Heart left ventricle (tissue), 16 donors: ENCODE measurements at places on chromosomes 5 and 9. TPM values are rescaled to one million over a fixed set of nuclear protein-coding genes. Genes with fewer than 3 reads are reported as not detected.

TGFBI gene
- total RNA-seq, result 206 TPM

C5 gene
- total RNA-seq, result 0.32 TPM

ANKRD34B gene
- 0.09 TPM for total RNA-seq

SPARC gene
- total RNA-seq, result 355 TPM

FLT4 gene
- 7.2 TPM for total RNA-seq

OLFML2A gene
- total RNA-seq, result 32.3 TPM

HAVCR1 gene
- total RNA-seq, result not detected

RLN2 gene
- not detected for total RNA-seq

KCTD16 gene
- total RNA-seq, result 0.04 TPM

GALNT12 gene
- total RNA-seq, result 0.70 TPM

DNA sequence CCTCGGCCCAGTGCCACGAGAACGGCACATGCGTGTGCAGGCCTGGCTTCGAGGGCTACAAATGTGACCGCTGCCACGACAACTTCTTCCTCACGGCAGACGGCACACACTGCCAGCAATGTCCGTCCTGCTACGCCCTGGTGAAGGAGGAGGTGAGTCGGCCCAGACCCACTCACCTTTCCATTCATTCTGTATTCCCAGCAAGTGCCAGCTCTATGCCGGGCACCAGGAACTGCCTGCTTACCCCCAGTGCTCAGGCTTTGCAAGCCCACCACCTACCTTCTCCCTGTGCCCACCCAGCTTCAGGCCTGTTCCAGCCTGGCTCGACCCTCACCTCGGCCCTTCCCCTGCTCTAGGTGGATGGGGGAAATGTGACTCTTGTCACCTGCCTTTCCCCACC, 26.6 kb upstream of the AIF1L start:
- H3K27ac ChIP-seq, result no peak overlapping the region
- no peaks in the 10 kb centered on the region for H3K36me3 ChIP-seq
- H3K4me1 ChIP-seq, result no peaks in the 10 kb centered on the region
- H3K27me3 ChIP-seq, result no peaks in the 10 kb centered on the region
- DNase-seq, result no peak

GRCh38 chr5:67992923-67993322, 222.6 kb upstream of the PIK3R1 start:
- H3K36me3 ChIP-seq, result no peaks in the 10 kb centered on the region
- H3K27me3 ChIP-seq, result no peaks in the 10 kb centered on the region
- H3K4me1 ChIP-seq, result peaks cover 8% of the 10 kb centered on the region
- no peak overlapping the region for H3K27ac ChIP-seq
- H3K4me3 ChIP-seq, result no peak overlapping the region

GRCh38 chr5:149611326-149611725, 30.0 kb downstream of the ARHGEF37 start:
- peaks cover 64% of the 10 kb centered on the region for H3K36me3 ChIP-seq
- H3K4me1 ChIP-seq, result peaks cover 11% of the 10 kb centered on the region
- H3K27me3 ChIP-seq, result no peaks in the 10 kb centered on the region
- H3K27ac ChIP-seq, result no peak overlapping the region
- no peak overlapping the region for H3K4me3 ChIP-seq

DNA sequence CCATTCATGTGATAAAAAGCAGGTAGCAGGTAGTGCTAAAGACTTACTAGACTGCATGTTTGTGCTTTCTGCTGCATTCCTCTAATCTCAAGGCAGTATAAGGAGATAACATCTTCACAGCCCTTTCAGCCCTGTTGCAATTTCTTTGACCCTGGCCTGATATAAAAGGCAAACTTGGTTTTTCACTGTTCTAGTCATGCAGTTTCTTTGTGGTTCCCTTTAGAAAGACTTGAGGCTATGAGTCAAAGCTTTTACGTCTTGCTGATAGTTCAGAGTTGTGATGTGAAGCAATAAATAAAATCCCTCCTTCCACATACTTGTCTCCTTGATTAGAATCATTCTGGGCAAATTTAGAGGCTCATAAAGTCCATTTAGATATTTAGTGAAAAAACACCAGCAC, 88.6 kb upstream of the CDKN2B start:
- no peak overlapping the region for H3K4me3 ChIP-seq
- H3K27me3 ChIP-seq, result no peaks in the 10 kb centered on the region
- DNase-seq, result no peak
- H3K4me1 ChIP-seq, result no peaks in the 10 kb centered on the region

DNA sequence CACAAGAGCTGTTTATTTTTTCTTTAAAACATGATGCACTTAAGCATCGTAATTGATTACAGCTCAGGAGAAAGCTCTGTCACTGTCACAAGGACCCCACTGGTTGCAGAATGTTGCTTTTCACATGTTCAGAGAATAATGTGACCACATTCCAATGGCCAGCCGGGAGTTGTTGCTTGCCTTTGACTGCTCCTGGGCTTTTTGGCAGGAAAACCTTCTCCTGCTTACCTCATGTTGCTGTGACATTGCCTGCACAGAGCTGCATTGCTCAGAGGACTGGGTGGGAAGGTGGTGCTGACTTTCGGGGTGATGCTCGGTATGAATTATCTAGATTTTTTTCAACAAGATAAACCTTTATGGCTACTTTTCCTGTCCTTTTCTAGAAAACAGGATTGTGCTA, 88.2 kb downstream of the PALM2AKAP2 start:
- peak overlapping the region; percentile 42 for H3K4me3 ChIP-seq
- H3K27me3 ChIP-seq, result no peaks in the 10 kb centered on the region

DNA sequence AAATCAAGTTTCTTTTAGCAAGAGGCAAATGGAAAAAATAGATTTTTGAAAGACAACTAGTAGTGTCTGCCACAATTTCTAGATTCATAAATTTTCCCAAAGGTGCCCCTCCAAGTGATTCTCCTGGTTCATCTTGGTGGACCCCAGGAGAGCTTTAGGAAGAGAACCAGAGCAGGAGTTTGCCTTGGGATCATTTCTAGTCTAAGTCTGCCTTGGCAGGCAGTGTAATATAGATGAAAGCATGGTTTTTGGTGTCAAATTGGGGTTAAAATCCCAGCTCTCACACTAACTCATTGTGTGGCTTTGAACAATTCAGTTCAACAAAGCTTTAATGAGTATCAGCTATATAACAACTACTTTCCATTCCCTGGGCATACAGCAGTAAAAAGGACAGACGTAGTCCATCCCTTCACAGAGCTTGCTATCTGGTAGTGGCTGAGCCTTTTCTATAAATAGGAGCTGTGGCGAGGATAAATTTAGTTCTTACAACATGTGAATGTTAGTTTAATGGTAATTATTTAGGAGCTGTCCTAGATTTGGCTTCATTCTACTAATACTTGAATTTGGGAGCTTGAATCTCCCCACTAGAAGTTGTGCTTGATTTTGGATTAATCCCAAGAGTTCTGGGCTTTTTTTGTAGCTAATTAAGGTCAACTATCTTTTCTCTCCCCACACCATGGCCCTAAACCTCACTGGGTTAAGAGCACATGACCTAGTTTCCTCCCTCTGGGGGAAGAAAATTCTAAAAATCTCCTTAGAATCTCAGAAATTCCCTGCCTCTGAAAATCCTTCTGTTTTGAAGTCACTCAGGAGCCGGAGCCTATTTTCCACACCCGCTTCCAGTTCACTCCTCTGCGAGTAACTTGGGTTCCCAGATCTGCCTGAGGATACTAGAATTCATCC, 197.8 kb downstream of the PCSK1 start:
- peak overlapping the region; percentile 81 for H3K27ac ChIP-seq
- no peaks in the 10 kb centered on the region for H3K36me3 ChIP-seq
- peaks cover 14% of the 10 kb centered on the region for H3K4me1 ChIP-seq
- H3K27me3 ChIP-seq, result no peaks in the 10 kb centered on the region
- peak overlapping the region; percentile 8 for H3K4me3 ChIP-seq
- DNase-seq, result no peak

- H3K27ac ChIP-seq, result no peak overlapping the region
- H3K4me1 ChIP-seq, result peaks cover 4% of the 10 kb centered on the region
- no peak for DNase-seq
Measured at GRCh38 chr5:73952872-73953271, 326.9 kb downstream of the ARHGEF28 start.

DNA sequence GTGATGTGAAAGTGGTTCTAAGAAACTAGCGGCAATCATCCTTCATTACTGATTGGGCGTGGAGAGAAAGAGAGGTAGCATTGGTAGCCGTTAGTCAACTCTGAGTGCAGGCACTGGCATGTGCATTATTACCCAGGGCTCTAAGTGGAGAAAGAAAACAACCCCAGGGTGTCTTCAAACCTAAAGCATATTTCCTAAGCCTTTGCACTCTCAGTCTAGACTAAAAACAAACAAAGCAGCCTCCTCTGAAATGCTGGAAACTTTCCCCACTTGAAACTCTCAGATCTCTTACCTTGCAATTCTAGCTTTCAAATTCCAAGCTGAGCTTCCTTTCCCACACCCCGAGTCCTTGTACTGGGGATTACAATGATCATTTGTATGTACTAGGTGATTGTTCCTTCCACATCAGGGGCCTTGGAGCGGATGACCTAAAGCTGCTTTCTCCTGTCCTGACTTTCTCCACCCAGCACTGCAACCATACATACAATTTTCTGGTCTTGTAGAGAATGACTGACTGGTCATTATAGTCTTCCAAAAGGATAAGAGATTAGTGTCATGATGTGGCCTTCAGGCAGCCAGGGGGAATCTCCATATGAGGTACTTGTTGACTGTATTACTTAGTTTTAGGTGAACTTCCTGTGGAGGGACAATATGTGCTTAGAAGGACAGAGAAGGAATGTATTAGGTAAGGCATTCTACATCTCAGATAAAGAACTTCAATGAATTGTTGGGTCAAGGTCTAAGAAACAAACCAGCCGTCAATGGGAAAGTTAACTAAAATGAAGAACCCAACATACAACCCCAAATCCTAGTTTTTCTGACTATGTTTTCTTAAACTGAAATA, 98.3 kb upstream of the CDKN2B start:
- H3K36me3 ChIP-seq, result no peaks in the 10 kb centered on the region
- DNase-seq, result no peak
- no peaks in the 10 kb centered on the region for H3K4me1 ChIP-seq
- no peak overlapping the region for H3K27ac ChIP-seq

- no peaks in the 10 kb centered on the region for H3K36me3 ChIP-seq
- no peak for DNase-seq
- no peak overlapping the region for H3K27ac ChIP-seq
- peaks cover 17% of the 10 kb centered on the region for H3K4me1 ChIP-seq
Measured at GRCh38 chr5:152470167-152470566, 65.1 kb upstream of the NMUR2 start.

GRCh38 chr9:78354324-78354973, 57.5 kb downstream of the PSAT1 start:
- H3K27me3 ChIP-seq, result no peaks in the 10 kb centered on the region
- no peak overlapping the region for H3K4me3 ChIP-seq
- no peak overlapping the region for H3K27ac ChIP-seq

DNA sequence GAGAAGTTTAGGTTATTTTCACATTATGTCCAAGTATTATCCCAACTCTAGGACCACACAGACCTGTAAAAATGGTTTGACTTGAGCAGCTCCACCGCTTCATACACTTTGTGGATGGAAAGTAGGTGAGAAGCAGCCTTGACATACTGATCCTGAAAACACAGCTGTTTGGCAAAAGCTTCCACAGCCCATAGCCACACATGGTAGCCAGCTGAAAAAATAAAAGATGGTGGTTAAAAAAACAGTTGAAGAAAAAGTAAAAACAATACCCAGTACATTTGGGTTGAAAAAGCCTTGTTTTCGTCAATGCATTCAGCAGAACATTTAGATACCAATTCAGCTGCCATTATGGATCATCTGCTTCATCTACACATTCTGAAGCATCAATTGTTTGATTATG, 36.7 kb downstream of the GEMIN5 start:
- H3K36me3 ChIP-seq, result peaks cover 100% of the 10 kb centered on the region
- H3K27ac ChIP-seq, result no peak overlapping the region
- no peaks in the 10 kb centered on the region for H3K4me1 ChIP-seq
- no peak for DNase-seq

DNA sequence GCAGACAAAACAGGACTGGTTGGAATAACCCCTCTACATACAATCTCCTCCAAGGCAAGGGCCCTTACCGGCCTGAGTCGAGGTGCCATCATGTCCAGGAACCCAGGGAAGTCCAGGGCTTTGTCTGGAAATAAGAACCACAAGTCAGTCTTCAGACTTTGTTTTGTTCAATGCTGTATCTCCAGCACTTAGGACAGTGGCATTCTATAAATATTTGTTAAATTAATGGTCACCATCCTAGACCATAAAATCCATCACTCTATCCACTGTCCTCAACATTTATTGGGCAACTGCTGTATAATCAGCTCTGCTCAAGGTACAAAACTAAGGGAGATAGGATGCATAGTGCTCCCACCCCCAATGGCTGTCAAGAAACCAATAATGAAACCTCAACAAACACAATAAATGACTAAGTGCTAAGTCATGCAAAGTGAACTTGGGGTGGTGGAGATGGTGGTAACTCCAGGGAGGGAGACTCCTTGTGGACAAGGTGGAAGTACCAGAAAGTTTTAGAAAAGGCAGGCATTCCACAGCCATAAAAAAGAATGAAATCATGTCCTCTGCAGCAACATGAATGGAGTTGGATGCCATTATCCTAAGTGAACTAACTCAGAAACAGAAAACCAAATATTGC, 5.0 kb downstream of the RELL2 start:
- no peak for DNase-seq
- no peaks in the 10 kb centered on the region for H3K27me3 ChIP-seq
- no peak overlapping the region for H3K27ac ChIP-seq
- peaks cover 13% of the 10 kb centered on the region for H3K4me1 ChIP-seq
- no peak overlapping the region for H3K4me3 ChIP-seq

- no peak overlapping the region for H3K4me3 ChIP-seq
- DNase-seq, result no peak
- H3K27me3 ChIP-seq, result no peaks in the 10 kb centered on the region
- no peaks in the 10 kb centered on the region for H3K4me1 ChIP-seq
- H3K36me3 ChIP-seq, result peaks cover 4% of the 10 kb centered on the region
Measured at GRCh38 chr9:5749306-5749705, 83.6 kb downstream of the ERMP1 start.

- H3K36me3 ChIP-seq, result no peaks in the 10 kb centered on the region
- no peak overlapping the region for H3K4me3 ChIP-seq
- DNase-seq, result no peak
- H3K4me1 ChIP-seq, result peaks cover 7% of the 10 kb centered on the region
- no peak overlapping the region for H3K27ac ChIP-seq
Measured at GRCh38 chr9:4657426-4658159, 4.5 kb upstream of the PLPP6 start.

GRCh38 chr9:68541568-68541967, 885 bp upstream of the TMEM252 start:
- no peaks in the 10 kb centered on the region for H3K36me3 ChIP-seq
- no peaks in the 10 kb centered on the region for H3K27me3 ChIP-seq
- H3K4me3 ChIP-seq, result no peak overlapping the region

GRCh38 chr5:123549256-123549904, 37.4 kb downstream of the CSNK1G3 start:
- no peak overlapping the region for H3K4me3 ChIP-seq
- no peak for DNase-seq
- no peaks in the 10 kb centered on the region for H3K36me3 ChIP-seq

GRCh38 chr9:91047529-91047928, 245.9 kb downstream of the SYK start:
- no peak overlapping the region for H3K27ac ChIP-seq
- H3K27me3 ChIP-seq, result peaks cover 12% of the 10 kb centered on the region
- H3K4me1 ChIP-seq, result no peaks in the 10 kb centered on the region
- H3K4me3 ChIP-seq, result no peak overlapping the region
- no peaks in the 10 kb centered on the region for H3K36me3 ChIP-seq
